Smooth muscle cell of trachea (primary cell): ENCODE measurements at places on chromosomes 3 and 15. TPM values are rescaled to one million over a fixed set of nuclear protein-coding genes. Genes with fewer than 3 reads are reported as not detected.

The EIF4E3 gene
- 1.7 and 2.3 TPM in 2 replicates for total RNA-seq

The FRMD5 gene
- 7.0 and 7.1 TPM in 2 replicates for total RNA-seq

The CIDEC gene
- total RNA-seq, result 0.17 and 0.44 TPM in 2 replicates

The FEZF2 gene
- total RNA-seq, result not detected in 2 replicates

The CCK gene
- 15.3 and 34.1 TPM in 2 replicates for total RNA-seq

The SNURF gene
- 14.0 and 17.2 TPM in 2 replicates for total RNA-seq

The GABRR3 gene
- not detected in 2 replicates for total RNA-seq

The DNAH12 gene
- total RNA-seq, result under 0.01 and 0.17 TPM in 2 replicates

The CX3CR1 gene
- total RNA-seq, result not detected in 2 replicates

The KIF15 gene
- 1.3 and 19.1 TPM in 2 replicates for total RNA-seq

The GPR149 gene
- not detected in 2 replicates for total RNA-seq

The LTF gene
- total RNA-seq, result not detected in 2 replicates

The CYP19A1 gene
- total RNA-seq, result 5.1 and 8.3 TPM in 2 replicates

The ZDHHC23 gene
- 0.66 and 0.73 TPM in 2 replicates for total RNA-seq

The PRKCD gene
- 3.6 and 7.3 TPM in 2 replicates for total RNA-seq

The COPB2 gene
- total RNA-seq, result 261 and 288 TPM in 2 replicates

The GOLGA6B gene
- not detected in 2 replicates for total RNA-seq

The FOXB1 gene
- total RNA-seq, result not detected in 2 replicates

The CP gene
- 0.33 TPM in 1 of 2 replicates, not detected in the other for total RNA-seq

The NKIRAS1 gene
- 14.1 and 14.4 TPM in 2 replicates for total RNA-seq

The TMA7 gene
- 178 and 359 TPM in 2 replicates for total RNA-seq

The NR2E3 gene
- 0.29 TPM in 1 of 2 replicates, not detected in the other for total RNA-seq

The DPPA2 gene
- total RNA-seq, result not detected in 2 replicates

The CISH gene
- 0.73 and 1.3 TPM in 2 replicates for total RNA-seq

The TJP1 gene
- total RNA-seq, result 43.8 and 61.7 TPM in 2 replicates

The SOX14 gene
- total RNA-seq, result not detected in 2 replicates

The FHIT gene
- total RNA-seq, result 0.73 and 2.5 TPM in 2 replicates

The CRTAP gene
- 257 and 507 TPM in 2 replicates for total RNA-seq

The SLC9C1 gene
- not detected in 2 replicates for total RNA-seq

The ATG7 gene
- total RNA-seq, result 110 and 137 TPM in 2 replicates

The UBR1 gene
- 28.9 and 45.1 TPM in 2 replicates for total RNA-seq

The IQCF6 gene
- total RNA-seq, result not detected in 2 replicates

The AAGAB gene
- total RNA-seq, result 59.5 and 67.5 TPM in 2 replicates

The CCDC39 gene
- 0.15 and 0.17 TPM in 2 replicates for total RNA-seq

The SEMA3F gene
- total RNA-seq, result 7.4 and 7.6 TPM in 2 replicates

The ELL3 gene
- 3.3 and 7.4 TPM in 2 replicates for total RNA-seq

The THBS1 gene
- 724 and 2,470 TPM in 2 replicates for total RNA-seq

The TLR9 gene
- total RNA-seq, result under 0.01 and 0.17 TPM in 2 replicates

The FAM227B gene
- total RNA-seq, result 3.5 and 6.5 TPM in 2 replicates

The GHRL gene
- 0.29 TPM in 1 of 2 replicates, not detected in the other for total RNA-seq

The KLHL6 gene
- total RNA-seq, result not detected in 2 replicates

The KIF7 gene
- total RNA-seq, result 11.9 and 19.7 TPM in 2 replicates

The ZNF662 gene
- 2.3 and 2.8 TPM in 2 replicates for total RNA-seq

The FGF7 gene
- 203 and 278 TPM in 2 replicates for total RNA-seq

The KIAA1143 gene
- 17.7 and 26.5 TPM in 2 replicates for total RNA-seq

The TIMP4 gene
- 15.6 and 23.3 TPM in 2 replicates for total RNA-seq

The LRRN1 gene
- total RNA-seq, result under 0.01 TPM in 2 replicates

The CD200 gene
- total RNA-seq, result not detected in 2 replicates

The COL7A1 gene
- total RNA-seq, result 22.5 and 52.6 TPM in 2 replicates

The U2SURP gene
- total RNA-seq, result 33.6 and 71.6 TPM in 2 replicates
